Lung (tissue), 17 donors: ENCODE measurements at places on chromosomes 6 and 20. TPM values are rescaled to one million over a fixed set of nuclear protein-coding genes. Genes with fewer than 3 reads are reported as not detected.

DNA sequence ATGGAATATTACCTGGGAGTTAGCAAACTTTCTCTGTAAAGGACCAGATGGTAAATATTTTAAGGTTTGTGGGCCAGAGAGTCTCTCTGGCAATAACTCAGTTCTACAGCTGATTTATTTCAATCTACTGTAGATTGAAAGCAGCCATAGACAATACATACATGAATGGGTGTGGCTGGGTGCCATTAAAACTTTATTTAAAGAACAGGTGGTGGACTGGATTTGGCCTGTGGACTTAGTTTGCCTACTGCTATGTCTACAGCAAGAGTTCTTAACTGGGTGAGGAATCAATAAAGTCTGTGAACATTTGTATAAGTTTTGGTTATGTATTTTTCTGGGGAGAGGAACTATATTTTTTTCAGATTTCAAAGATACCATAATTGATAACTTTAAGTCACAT, 55.1 kb downstream of the SLC22A2 start:
- DNase-seq = no peak

DNA sequence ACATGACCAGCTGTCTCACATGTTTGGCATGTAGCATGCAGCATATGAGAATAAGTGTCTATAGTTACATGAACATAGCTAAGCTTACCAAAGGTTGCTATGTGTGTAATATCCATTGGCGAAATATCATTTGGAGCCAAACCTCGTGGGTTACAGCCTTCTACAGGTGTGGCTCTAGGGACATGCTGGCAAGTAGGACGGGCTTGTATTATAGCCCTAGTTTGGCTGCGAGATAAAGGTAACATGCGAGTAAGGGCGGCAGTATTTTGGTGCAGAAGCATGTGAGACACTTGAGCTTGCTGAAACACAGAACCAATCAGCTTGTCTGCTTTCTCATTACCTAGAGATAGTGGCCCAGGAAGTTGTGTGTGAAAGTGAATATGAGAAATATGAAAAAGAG, 6.5 kb upstream of the ABHD12 start:
- DNase-seq = no peak

The SYNJ2 gene
- 4.0 TPM for polyA plus RNA-seq

- no peak for DNase-seq
Measured at GRCh38 chr6:132634796-132635195, 10.7 kb upstream of the TAAR2 start.

GRCh38 chr6:98041056-98041455, 758.0 kb upstream of the MMS22L start:
- DNase-seq = no peak

The LPA gene
- polyA plus RNA-seq = not detected

The CGA gene
- polyA plus RNA-seq = not detected

The PAK5 gene
- polyA plus RNA-seq = 0.03 TPM

- peak; percentile 97 for DNase-seq
Measured at GRCh38 chr6:143510991-143511891, at the start of gene FUCA2. TSS of gene FUCA2 (minus strand) at chr6:143511720. CDS start at chr6:143511634, 86 bp downstream.

GRCh38 chr6:75353644-75354043, 69.1 kb upstream of the TMEM30A start:
- no peak for DNase-seq

DNA sequence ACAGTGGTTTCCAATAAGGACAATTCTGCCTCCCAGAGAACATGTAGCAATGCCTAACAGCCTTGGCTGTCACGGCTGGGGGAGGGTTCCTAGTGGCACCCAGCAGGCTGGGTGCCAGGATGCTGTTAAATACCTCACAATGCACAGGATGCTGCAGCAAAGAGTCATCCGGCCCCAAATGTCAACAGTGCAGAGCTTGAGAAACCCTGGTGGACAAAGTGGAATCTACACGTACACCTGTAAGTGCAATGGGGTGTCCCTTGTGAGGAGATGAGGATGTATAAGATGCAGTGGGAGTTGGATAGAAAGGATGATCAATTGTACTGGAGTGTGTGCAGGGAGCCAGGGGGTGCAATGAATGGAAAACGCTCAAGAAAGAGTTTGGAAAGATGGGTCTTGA, 142.4 kb downstream of the FNDC1 start:
- no peak for DNase-seq

The DZANK1 gene
- polyA plus RNA-seq = 1.8 TPM

GRCh38 chr6:44363377-44363926, 21.0 kb downstream of the SPATS1 start:
- no peak for DNase-seq

- DNase-seq = no peak
Measured at GRCh38 chr6:81307651-81308214, 444.7 kb downstream of the TENT5A start.

The BPI gene
- polyA plus RNA-seq = 5.6 TPM

GRCh38 chr6:170124150-170124549, 166.7 kb downstream of the DLL1 start:
- DNase-seq = no peak

DNA sequence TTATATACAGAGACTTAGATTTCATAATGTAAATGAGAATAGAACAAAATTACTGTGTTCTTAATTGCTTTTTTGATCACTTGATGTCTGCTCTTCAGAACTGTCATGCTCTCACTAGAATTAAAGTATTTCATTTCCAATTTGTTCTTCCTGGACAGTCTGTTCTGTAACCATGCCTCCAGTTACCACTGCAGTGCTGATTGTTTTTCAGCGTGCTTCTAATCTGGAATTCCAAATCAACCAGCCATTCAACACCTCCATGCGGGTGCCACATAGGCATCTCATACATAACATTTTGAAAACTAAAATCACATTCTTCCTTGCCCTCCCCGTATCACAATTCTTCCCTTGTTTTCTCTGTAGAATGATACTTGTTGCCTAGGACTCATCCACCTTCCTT, 132.8 kb downstream of the QKI start:
- DNase-seq = no peak

The PRL gene
- polyA plus RNA-seq = 0.17 TPM

The OPRM1 gene
- not detected for polyA plus RNA-seq

- DNase-seq = no peak
Measured at GRCh38 chr20:58908941-58909340, 56.4 kb downstream of the GNAS start.

The FOXQ1 gene
- polyA plus RNA-seq = 11.7 TPM

The HLA-DQA1 gene
- 199 TPM for polyA plus RNA-seq

DNA sequence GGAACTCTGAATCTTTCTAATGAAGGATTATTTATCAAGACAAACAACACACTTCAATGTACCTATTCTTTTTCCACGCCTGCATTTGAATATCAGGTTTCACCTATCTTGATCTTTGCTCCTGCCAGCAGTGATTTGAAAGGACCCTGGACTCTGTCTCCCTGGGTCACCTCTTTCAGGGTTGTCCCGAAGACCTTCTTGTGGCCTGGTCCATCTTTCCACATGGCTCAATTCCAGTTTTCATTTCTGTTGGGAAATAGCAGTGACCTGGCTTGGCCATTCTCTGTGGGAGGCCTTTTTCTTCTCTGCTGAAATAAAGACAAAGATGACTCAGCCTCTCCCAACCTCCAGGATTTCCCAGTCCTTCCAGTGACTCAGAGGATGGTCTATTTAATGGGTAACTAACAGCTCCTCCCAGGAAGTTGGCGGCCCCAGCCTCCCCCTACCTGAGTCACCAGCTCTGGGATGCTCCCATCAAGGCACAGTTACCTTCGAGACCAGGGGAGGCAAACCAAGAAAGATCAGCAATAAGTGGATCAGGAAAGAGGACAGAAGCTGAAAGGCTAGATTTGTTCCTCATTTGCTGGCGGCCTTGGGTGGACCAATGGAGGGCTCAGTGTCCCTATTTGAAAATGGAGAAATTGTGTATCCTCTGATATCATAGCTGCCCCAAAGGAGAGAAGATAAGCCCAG, 120.2 kb upstream of the RNF24 start:
- DNase-seq = no peak

DNA sequence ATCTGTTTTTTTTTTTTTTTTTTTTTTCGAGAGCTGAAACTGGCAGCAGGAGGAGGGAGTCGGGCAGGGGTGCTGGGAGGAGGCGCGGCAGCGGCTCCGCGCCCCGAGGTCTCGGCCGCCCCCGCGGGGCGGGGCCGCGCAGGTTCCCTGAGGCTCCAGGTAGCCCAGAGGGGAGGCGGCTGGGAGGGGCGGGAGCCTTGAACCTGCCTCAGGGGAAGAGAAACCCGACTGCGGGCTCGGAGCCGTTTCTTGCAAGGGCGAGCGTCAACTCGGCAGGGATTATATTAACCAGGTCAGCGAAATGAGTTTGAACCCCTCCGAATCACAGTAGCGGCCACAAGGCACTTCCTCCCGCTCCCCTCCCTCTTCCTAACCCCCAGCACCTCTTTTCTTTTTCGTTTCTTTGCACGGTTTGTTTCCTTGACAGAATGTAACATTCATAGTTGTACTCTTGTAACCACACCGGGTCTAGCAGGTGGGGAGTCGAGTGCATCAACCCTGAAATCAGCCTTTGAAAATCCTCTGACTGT, 2.0 kb downstream of the MYB start:
- no peak for DNase-seq

DNA sequence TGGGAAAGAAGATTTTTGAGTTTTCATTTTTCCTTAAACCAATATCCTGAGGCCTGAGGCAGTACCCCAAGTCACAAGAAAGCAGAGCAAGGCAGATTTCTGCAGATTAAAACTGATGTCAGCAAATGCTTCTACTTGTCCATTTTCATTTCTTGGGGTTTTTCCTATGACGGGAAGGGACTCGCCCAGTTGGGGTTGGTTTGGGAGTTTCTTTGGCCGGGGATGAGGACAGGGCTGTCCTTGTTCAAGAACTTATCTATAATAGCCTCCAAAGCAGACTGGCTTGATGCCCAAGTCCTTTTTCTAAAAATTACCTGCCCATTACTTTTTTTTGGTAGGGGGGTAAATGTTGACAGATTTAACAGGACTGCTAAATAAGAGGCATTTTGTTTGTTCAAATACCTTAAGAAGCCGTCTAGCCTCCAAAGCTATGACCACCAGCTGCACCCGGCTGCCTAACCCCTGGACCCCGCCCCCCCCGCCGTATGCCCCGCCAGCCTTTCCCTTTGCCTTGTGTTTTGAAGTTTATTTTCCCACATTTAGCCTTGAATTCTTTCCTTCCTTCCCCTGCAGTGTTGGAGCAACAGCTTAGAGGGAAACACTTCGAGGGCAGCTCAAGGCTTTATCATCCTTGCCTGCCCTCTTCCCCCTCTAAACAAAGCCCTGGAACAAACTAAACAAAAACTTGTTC, 2.5 kb downstream of the KCNK5 start:
- peak; percentile 57 for DNase-seq
